ENCODE measurements at places on chromosomes 4 and X.

DNA sequence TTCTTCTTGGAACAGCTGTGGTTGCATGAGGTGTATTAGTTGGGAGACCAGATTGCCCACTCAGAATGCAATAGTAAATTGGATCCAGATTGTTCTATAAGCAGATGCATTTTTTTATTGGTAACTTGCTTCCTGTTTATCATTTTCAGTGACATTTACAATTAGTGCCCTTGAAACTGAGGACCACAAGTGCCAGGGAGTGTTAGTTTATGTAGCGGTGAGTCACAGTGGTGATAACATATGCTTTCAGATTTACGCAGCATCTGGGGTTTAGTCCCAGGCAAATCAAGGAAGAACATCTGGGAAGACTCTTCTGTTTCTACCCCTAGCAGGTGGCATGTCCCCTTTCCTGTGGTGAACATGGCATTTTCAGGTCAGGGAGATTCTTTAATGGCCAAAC, 24.1 kb downstream of the FRMPD4 start:
- no peak for DNase-seq

GRCh38 chr4:41517747-41518146, 20.2 kb upstream of the LIMCH1 start:
- no peak for DNase-seq

GRCh38 chrX:154441984-154442707, 1.8 kb upstream of the FAM50A start:
- peak; percentile 58 for DNase-seq

- DNase-seq = peak; percentile 75
These were observed 26.7 kb upstream of the CLDN34 start for GRCh38 chrX:9940421-9940820.

- no peak for DNase-seq
These were observed 7.5 kb downstream of the ASB5 start for GRCh38 chr4:176261481-176261880.

DNA sequence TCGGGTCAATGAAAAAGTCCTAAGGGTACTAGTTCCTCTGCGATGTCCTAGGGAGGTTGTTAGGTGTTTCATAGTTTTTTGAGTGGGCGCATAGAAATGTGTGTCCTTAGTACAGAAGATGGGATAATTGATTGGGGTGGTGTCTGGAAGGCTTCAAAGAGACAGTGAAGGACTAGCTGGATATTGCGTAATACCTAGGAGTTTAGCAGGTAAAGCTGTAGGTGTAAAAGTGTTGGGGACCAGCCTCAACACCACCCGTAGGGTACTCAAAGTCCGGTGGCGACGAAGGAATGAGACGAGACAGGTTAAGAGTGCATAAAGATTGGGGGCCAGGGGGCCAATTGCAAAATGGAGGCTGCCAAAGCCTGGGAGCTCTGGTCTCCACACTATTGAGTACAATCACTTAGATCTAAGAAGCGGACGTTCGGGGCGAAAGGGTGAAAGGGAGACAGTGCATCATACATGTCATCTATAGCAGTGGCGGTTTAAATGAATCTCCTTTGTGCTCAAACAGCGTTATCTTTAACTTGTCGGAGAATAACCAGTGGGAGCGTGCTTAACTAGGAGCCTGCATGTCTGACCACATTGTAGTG, 1.0 kb downstream of the TRMT44 start:
- DNase-seq = no peak

DNA sequence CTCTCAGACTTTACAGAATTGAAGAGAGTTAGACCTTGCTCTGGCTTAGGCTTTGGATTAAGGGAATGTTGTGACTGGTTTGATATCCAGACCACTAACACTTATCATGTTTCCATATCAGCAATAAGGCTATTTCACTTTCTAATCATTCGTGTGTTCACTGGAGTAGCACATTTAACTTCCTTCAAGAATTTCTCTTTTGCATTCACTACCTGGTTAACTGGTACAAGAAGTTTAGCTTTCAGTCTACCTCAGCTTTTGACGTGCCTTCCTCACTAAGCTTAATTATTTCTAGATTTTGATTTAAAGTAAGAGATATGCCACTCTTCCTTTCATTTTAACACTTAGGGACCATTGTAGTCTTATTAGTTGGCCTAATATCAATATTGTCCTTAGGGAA, 62.6 kb downstream of the CASP6 start:
- DNase-seq = no peak

GRCh38 chrX:47577424-47577823, 4.8 kb upstream of the TIMP1 start:
- no peak for DNase-seq

DNA sequence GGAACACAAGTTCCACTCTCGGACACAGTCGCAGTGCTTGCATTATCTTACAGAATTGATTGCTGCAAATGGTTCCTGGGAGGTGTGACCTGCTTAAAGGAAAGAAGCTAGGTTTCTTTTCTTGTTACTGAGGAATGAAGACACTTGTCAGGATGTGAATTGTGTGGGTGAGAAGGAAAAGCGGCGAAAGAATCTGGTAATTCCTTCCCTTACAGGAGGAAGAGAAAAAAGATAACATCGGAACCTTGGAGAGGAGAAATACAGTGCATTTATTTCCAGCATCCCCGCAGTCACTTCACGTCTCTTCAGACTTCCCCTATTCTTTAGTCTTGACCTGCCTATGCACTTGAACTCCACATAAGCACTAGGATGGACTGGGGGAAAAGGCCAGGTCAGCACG, 389 bp upstream of the CCSER1 start:
- no peak for DNase-seq

- DNase-seq = no peak
These were observed 93.2 kb downstream of the WFS1 start for GRCh38 chr4:6362896-6363295.

- peak; percentile 82 for DNase-seq
These were observed 249.2 kb downstream of the MID1IP1 start for GRCh38 chrX:39050427-39050826.

GRCh38 chr4:6480534-6481088, 8.2 kb upstream of the PPP2R2C start:
- DNase-seq = peak; percentile 54

- DNase-seq = no peak
These were observed 43.6 kb downstream of the UNC5C start for GRCh38 chr4:95505151-95505550.

DNA sequence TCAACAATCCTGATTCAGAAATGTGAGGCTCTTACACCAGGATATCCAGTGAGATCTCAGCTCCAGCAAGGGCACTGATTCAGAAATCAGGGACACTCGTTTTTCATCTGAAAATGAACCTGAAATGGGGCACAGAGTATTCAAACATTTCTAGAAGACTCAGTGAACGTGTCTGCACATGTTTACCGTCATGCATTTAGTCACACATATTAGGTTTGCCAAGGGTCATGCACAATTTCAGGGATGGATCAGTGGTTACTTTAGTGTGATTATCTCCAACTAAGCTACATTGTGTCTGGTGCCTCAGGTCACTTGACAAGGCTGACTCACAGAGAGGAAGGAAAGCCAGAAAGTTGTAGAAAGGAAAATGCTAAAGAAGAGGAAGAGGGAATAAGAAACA, 33.6 kb upstream of the SPANXN2 start:
- DNase-seq = peak; percentile 48

DNA sequence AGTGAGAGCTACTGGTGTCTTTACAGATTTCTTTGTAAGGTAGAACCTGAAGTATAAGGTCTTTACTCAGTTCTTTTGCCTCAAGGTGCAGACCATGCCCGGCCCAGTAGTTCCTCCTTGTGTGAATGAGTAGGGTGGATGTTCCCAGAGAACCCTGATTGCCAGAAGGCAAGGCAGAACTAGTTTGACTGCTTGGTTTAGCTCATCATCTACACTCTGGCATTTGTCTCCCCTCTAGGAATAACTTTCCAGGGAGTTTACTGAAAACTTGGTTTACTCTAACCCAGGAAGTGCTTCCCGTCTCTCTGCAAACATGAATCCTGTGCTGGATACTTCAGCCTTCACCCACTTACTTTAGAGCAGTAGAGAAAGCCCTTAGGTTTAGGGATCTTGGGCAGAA, 29.1 kb downstream of the MCUB start:
- peak; percentile 68 for DNase-seq

DNA sequence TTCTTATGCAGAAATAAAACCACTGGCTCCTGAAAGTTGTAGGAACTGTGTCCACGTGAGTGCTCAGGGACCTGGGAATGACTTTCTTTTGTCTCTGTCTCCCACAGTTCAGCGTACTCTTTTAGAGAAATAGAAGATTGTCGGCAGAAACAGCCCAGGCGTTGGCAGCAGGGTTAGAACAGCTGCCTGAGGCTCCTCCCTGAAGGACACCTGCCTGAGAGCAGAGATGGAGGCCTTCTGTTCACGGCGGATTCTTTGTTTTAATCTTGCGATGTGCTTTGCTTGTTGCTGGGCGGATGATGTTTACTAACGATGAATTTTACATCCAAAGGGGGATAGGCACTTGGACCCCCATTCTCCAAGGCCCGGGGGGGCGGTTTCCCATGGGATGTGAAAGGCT, 11.2 kb upstream of the XG start:
- no peak for DNase-seq

DNA sequence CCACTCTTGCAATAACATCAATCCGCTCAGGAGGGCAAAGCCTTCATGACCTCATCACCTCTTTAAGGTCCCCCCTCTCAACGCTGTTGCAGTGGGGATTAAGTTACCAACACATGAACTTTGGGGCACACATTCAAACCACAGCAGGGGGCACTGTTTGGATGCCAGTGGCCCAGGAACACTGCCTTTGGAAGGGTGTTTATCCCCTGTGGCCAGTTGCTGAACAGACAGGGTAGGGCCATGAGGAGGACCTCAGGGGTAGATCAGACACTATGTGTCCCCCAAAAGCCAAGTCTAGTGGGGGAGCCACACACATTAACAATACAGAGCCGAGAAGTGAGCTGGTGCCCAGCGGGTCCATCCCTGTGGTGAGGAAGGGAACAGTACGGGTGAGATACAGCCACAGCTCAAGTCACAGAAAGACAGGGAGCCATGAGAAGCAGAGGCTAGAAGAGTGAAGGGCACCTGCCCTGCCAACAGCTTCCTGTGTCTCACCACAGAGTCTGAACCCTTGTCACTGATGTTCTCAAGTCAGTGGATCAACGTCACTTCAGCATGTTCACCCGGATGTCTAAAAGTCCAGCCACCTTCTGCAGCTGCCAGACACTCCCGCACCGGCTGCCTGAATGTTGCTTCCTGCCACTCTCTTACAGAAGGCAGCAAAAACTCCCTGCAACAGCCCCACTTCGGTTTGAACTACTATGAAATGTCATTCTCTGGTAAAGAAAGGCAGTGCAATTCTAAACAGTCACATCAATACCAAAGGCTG, 19.9 kb upstream of the MXD4 start:
- no peak for DNase-seq

GRCh38 chrX:23822841-23823240, 39.9 kb downstream of the SAT1 start:
- no peak for DNase-seq

DNA sequence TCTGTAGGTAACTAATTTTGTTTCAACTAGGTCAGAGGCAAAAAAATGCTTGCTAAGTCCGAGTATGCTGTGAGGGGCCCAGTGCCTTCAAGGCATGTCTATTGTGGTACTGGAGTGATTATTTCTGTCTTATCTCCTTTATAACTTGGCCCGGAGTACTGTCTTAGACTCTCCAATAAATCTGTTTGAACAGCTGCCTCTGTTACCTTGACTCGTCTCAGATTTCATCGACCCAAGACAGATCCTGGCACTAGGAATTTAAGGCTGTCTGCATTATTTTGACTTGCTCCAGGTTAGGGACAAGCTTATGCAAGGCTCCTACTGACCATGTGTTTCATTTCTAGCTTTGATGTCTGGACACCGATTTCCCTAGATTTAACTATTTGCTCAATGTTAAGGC, 41.1 kb upstream of the NKAP start:
- DNase-seq = no peak

DNA sequence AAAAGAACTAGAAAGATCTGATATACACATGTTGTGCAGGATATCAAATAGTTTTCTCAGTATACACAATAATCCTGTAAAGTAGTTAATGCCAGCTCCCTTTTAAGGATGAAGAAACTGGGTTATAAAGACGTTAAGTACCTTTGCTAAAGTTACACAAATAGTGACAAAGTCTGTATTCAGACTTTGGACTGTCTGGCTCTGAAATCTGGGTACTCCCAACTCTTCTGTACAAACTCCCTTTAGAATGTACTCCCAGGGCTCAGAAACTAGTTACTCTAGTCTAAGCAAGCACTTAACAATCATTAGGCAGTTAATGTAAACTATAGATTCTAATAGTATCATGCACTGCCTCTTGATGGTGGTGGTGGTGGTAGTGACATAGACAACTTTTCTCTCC, 7.2 kb downstream of the GPRASP3 start:
- no peak for DNase-seq

GRCh38 chrX:151227627-151228026, 51.2 kb downstream of the GPR50 start:
- DNase-seq = no peak

GRCh38 chrX:19563327-19563726, 48.0 kb upstream of the MAP3K15 start:
- DNase-seq = no peak

DNA sequence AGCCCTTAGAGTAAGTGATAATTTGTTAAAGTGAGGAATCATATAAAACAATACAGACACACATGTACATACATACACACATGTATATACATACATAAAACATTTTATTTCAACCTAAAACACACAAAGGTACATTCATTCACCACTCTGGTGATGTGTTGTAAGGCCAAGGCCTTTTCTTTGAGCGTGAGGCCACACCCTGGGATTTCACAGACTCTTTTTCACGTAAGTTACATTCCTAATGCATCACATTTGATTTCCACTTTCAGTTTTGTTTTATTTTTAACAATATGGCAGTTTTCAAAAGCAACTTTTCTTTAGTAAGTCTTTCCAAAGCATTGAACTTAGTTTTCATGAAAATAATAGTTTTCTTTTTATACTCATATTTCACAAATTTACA, 170.7 kb downstream of the COL4A6 start:
- DNase-seq = no peak

GRCh38 chr4:110085131-110085530, 113.3 kb downstream of the ELOVL6 start:
- peak; percentile 40 for DNase-seq

DNA sequence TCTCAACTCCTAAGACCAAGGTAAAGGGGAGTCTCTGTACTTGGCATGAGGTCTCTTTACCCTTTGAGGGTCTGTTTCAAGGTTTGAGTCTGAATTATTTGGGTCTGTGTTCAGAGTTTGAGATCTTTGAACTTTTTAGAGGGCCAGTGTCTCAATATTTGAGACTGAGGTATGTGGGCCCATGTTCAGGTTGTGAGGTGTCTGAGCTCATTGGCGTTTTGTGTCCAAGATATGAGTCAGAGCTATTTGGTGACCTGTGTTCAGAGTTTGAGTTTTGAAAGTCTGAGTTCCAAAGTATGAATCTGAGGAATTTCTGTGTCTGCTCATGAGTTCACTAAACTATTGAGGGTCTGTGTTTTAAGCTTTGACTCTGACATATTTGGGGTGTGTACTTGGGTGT, 36.7 kb upstream of the PAGE4 start:
- peak; percentile 0 for DNase-seq

GRCh38 chr4:153651587-153651986, 32.5 kb upstream of the TLR2 start:
- DNase-seq = peak; percentile 60

- DNase-seq = no peak
These were observed 849 bp downstream of the MID1 start for GRCh38 chrX:10619425-10620046.
